ENCODE measurements at places on chromosomes 3 and 15.

DNA sequence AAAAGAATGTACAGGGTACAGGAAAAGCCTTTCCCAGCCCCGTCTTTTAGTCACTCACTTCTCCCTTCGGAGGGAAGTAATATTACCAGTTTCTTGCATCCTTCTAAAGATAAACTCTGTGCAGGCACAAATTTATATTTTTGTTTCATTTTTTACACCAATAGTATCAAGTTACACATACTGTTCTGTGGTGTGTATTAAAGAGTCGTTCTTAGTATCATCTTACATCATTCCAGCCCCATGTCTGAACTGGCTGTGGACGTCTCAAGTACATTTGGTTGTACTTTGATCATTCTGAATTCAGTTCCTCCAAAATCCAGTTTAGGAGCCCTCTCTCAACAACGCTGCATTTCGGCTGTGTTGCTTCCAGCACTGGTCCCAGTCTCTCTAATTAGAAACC, 68.7 kb downstream of the LMLN start:
- DNase-seq: no peak

- DNase-seq: no peak
These were observed 968.1 kb downstream of the ROBO1 start for GRCh38 chr3:78799681-78800080.

- no peak for DNase-seq
These were observed 162.4 kb downstream of the NSUN3 start for GRCh38 chr3:94225148-94225865.

DNA sequence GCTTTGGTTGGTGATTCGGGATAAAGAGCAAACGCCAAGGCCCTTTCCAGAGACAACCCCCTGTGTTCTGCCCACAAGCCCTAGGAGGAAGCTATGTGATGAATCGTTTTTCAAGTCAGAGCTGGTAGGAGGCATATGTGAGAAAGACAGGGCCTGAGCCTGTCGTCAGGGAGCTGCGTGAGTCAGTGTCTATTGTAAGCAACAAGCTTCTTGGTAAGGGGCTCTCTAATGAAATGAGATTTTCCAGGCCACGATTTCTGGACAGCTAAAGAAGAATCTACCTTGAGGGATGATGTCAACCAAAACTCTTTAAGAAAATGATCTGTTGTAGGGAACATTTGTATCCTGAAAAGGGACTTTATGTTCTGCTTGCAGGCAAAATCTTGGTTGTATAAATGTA, 318.9 kb upstream of the IL12A start:
- no peak for DNase-seq

DNA sequence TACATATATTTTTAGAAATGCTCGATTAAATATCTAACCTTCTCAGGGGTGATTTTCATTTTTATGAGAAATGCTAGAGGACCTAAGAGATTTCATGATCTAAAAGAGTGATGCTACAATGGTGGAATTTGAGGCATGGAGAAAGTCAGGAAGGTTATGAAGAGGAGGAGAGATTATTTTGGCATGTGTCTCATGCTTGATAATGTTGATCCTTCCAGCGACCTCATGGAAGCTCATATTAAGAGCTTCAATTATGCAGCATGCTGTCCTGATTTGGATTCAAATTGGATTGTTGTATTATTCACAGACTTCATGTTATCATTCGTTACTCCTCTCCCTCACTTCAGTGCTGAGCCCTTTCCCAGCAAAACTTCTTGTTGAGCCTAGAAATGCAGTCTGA, 112.5 kb downstream of the RAP2B start:
- no peak for DNase-seq

- no peak for DNase-seq
These were observed 12.4 kb downstream of the GYG1 start for GRCh38 chr3:149003653-149004305.

GRCh38 chr3:96070678-96071077, 743.7 kb upstream of the EPHA6 start:
- no peak for DNase-seq

DNA sequence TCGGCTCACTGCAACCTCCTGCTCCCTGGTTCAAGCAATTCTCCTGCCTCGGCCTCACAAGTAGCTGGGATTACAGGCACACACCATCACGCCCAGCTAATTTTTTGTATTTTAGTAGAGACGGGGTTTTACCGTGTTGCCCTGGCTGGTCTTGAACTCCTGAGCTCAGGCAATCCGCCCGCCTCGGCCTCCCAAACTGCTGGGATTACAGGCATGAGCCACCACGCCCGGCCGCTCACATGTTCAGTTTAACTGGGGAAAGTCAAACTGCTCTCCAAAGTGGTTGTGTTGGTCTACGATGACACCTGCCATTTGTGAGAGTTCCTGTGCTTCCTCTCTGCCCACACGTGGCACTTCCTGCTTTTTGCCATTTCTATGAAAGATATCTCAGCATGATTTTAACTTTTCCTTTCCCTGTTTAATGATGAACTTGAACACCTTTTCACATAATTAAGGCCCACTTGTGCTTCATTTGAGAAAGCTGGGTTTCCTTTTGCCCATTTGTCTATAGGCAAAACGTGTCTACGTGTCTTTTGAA, 877 bp upstream of the GP5 start:
- no peak for DNase-seq
